ENCODE measurements at places on chromosomes 7 and 10. TPM values are rescaled to one million over a fixed set of nuclear protein-coding genes. Genes with fewer than 3 reads are reported as not detected.

The TMEM236 gene
- polyA plus RNA-seq: 0.30 TPM

The FRAT1 gene
- polyA plus RNA-seq: 6.3 TPM

The TNPO3 gene
- 17.2 TPM for polyA plus RNA-seq

The NPFFR1 gene
- 0.21 TPM for polyA plus RNA-seq

The AQP1 gene
- 42.2 TPM for polyA plus RNA-seq

The OR6B1 gene
- polyA plus RNA-seq: not detected

The KEL gene
- 2.6 TPM for polyA plus RNA-seq

The ASB10 gene
- polyA plus RNA-seq: 0.05 TPM

The CLCN1 gene
- 0.57 TPM for polyA plus RNA-seq

The DNAJB12 gene
- 14.6 TPM for polyA plus RNA-seq

The TLX1 gene
- polyA plus RNA-seq: 0.27 TPM

The ZNF853 gene
- polyA plus RNA-seq: 3.3 TPM

The CNNM1 gene
- polyA plus RNA-seq: 0.16 TPM

The SPDYE2 gene
- 0.05 TPM for polyA plus RNA-seq

The ARHGAP22 gene
- 5.5 TPM for polyA plus RNA-seq

The EPHB6 gene
- 163 TPM for polyA plus RNA-seq

The PARD3 gene
- polyA plus RNA-seq: 13.3 TPM

The CARD11 gene
- polyA plus RNA-seq: 19.4 TPM

The IDI2 gene
- polyA plus RNA-seq: 0.14 TPM

The GNAT3 gene
- polyA plus RNA-seq: 0.05 TPM

The TCERG1L gene
- 1.5 TPM for polyA plus RNA-seq

The TAS2R39 gene
- polyA plus RNA-seq: not detected

The GDF10 gene
- polyA plus RNA-seq: 0.39 TPM

The GPR85 gene
- polyA plus RNA-seq: 1.3 TPM

The TRIM73 gene
- 9.9 TPM for polyA plus RNA-seq

The CYP2C18 gene
- polyA plus RNA-seq: 0.68 TPM

The MBL2 gene
- 0.09 TPM for polyA plus RNA-seq

The ZNF727 gene
- 0.05 TPM for polyA plus RNA-seq

The LEP gene
- 0.05 TPM for polyA plus RNA-seq

Measured in thymus (tissue), 14 donors.